ENCODE measurements at places on chromosomes 12 and 14.

DNA sequence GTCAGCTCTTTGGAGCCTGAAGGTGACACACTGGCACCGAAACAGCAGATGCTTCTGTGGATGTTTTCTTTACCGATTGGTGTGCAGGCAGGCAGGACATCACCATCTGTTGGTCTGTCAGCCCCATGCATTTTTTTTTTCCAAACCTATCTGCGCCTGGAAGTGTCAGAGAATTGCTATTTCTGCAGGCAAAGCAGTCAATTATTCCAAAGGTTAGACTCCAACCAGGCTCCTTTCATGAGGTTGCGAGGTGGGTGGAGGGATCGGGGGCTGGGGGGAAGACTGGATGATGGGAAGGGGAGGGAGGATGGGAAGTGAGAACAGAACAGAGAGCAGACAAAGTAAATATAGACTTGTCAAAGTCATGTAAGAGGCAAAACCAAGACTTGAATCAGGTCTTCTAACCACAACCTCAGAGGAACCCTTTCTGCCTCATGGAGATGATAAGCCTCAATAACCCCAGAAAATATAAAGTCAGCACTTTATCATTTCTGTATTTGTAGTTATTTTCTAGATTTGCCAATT lies 117.7 kb downstream of the OTOGL start:
- DNase-seq, result no peak

GRCh38 chr14:33709283-33709682 lies 241.6 kb downstream of the EGLN3 start:
- no peak for DNase-seq

DNA sequence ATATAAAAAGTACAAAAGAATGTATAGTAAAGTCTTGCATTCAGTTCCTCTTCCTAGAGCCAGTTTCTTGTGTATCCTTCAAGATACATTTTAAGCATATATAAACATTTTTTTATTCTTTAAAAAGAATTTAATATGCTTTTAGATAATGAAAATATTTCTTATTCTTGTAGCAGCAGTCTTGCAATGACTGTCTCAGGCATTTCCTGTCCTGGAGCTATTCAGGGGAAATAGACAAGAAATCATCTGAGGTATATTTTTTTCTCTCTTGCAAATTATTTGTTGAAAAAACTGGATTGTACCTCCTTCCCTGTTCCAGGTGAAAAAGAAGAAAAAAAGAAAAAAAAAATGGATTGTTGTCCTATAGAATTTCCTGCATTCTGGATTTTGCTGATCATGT lies 17.0 kb upstream of the ERBB3 start:
- DNase-seq, result no peak

DNA sequence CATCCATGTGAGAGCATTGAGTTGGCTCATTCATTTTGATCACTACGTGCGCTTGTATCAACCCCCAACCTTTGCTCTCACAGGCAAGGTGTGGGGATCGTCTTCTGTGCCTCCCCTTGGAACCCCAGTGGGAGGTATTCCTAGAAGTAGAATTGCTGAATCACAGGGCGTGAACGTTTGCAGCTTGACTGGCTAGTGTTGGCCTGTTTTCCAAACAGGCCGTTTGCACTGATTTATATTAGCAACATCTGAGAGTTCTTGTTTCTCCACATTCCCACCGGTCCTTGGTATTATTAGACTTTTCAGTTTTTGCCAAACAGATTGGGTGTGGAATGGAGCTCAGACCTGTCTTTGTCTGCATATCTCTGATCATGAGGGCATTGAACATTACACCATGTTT lies 288.6 kb upstream of the PWP1 start:
- no peak for DNase-seq

Measured in activated T-cell treated with anti-CD3 and anti-CD28 coated beads for 48 hours (primary cell).